Right ventricle myocardium inferior (tissue), 1 donor: ENCODE measurements at places on chromosomes 6 and 20.

DNA sequence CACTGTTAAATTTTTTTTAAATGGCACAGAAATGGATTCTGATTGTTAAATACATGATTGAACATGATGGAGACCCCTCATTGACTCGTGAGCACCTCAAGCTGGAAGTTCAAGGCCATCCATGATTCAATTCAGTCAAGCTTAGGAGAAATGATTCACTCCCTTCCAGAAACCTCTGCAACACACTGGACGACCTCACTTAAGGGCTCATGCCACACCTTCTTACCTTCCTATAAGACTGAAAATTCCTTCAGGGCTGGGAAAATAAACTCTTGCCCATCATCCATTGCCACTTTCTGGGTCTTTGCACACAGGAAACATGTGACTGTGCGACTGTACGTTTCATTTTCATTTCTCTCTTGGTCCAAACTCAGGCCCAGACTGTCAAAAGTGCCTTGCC, 196.4 kb downstream of the TBXT start:
- DNase-seq: no peak

DNA sequence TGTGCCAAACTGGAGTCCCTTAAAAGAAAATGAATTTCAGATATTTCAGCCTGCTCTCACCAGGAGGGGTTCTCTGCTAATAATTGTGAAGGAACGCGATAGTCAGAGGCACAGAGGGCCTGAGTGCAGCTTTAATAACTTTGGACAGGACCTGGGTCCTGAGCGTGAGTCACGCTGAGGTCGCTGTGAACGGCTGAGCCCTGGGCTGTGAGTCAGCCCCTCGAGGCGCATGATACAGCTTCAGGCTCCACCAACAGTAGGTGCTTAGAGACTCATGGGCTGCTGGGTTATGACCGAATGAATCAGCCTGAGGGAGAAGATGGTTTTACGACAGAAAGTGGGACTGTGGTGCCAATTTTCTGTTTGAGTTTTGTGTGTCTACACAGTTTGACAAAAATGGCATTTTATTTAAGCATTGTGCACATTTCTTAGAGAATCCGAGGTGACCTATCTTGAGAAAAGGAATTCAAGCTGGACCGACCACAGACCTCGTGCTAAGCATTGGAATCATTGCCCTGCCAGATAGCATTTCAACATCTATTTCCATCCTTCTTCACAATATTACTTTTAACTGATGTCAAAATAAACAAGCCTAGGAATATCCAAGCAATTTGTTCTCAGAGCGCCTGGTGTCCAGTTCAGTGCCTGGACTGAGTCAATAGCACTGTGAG, 183.0 kb downstream of the THBS2 start:
- peak; percentile 89 for DNase-seq

- no peak for DNase-seq
Observed at GRCh38 chr20:1185316-1185741, 548 bp upstream of the TMEM74B start.

DNA sequence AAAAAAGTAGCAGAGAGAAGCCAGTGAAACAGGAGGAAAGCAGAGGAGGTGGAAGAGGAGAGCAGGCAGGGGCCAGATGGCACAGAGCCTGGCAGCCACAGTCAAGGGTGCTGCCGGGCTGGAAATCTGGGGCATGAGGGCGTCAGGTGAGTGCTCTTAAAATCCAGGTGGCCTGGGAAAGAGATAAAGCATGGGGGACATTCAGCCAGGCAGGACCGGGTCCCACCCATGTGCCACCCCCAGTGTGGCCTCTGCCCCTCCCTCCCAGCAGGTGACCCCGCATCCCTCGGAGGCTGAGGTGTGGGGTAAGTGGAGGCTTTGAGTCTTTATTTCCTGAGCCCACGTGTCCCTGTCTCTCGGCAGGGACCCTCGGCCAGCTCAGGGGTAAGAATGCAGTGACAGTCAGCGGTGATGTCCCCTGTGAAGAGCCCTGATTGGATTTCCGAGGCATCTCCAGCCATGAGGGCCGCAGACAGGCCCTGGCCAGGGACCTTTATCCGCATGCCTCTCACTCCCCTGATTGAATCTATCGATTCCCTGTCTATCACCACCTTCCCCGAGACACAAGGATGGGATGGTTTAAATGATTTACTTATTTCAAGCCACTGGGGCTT, 33.8 kb upstream of the SULF2 start:
- peak; percentile 50 for DNase-seq

DNA sequence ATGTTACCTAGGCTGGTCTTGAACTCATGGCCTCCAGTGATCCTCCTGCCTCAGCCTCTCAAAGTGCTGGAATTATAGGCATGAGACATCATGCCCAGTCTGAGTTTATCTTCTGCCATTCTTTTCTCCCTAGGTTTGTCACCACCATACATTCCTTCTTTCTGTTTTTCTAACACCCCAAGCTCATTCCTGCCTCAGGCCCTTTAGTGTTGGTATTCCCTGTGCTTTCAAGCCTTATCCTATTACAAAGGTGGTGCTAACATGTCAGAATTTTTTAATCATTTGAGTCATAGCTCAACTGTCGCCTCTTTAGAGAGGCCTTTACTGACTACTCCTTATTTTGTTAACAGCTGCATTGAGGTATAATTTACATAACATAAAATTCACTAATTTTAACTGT, 221.1 kb upstream of the PRSS16 start:
- DNase-seq: no peak

GRCh38 chr6:13859871-13860555, 45.7 kb upstream of the MCUR1 start:
- DNase-seq: no peak

GRCh38 chr6:46719099-46719498, 16.1 kb downstream of the PLA2G7 start:
- no peak for DNase-seq

DNA sequence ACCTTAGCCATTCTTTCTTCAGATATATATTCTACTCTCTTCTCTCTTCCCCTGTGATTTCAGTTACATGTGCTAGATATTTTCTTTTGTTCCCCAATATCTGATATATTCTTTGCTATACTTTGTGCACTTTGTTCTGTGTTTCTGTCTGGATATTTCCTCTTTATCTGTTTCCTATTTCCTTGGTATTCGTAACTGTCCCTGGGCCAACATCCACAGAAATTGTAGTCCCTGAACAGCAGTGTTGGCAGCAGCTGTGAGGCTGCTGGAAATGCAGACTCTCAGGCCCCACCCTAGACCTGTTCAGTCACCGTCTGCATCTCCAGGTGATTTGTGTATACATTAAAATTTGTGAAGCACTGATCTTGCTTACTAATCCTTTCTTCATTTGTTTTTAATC, 522.9 kb upstream of the SOX4 start:
- DNase-seq: no peak

DNA sequence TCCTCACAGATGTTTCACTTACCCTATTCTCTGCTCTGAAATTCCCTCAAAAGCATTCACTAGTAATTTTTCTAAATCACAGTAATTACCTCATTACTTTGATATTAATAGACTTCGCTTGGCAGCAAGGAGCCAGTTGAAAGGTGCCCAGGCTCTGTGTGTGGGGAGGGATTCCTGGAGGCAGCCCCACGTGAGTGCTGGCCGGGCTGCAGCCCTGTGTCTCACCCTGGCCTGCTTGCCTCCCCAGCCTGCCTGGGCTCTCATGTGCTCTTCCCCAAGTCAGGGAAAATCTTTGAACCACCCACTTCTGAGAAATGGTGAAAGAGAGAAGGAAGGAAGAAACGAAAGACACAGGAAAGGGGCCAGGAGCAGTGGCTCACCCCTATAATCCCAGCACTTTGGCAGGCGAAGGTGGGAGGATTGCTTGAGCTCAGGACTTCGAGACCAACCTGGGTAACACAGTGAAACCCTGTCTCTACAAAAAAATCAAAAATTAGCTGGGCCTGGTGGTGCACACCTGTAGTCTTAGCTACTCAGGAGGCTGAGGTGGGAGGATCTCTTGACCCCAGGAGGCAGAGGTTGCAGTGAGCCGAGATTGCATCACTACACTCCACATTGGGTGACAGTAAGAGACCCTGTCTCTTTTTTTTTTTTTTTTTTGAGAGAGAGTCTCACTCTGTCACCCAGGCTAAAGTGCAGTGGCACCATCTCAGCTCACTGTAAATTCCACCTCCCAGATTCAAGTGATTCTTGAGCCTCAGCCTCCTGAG, 20.0 kb upstream of the SNTA1 start:
- DNase-seq: no peak

GRCh38 chr20:44019638-44020335, 105.1 kb downstream of the TOX2 start:
- DNase-seq: no peak

DNA sequence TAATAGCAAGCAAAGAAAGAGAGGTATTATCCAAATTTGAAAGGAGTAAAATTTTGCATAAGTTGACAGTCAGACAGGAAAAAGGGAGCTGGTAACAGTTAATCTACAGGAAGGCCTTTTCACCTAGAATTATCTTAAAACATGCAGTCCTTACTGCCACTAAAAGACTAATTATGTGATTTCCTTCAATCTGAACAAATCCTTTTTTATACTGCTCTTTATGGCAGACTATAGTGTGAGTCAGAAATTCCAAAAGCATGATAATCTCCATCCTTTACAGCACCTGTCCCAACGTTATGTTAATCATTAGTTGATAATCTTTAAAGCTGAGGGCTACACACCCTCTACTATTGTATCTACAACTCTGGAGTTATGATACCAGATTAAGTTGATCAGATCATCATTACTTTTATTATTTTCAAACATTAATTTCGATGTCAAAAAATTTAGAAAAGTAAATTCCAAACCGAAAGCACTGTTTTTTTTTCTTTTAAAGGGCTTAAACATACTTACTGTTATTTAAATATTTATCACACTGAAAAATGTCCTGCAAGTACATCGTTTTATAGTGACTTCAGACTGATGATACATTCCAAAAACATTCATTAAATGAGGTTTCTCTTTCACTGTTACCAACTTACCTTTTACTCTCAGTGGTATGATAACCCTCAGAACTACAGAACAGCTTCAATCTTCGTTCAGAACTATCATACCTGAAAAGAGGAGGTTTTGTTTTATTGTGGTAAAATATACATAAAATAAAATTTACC, 33.2 kb upstream of the AKAP7 start:
- DNase-seq: no peak

DNA sequence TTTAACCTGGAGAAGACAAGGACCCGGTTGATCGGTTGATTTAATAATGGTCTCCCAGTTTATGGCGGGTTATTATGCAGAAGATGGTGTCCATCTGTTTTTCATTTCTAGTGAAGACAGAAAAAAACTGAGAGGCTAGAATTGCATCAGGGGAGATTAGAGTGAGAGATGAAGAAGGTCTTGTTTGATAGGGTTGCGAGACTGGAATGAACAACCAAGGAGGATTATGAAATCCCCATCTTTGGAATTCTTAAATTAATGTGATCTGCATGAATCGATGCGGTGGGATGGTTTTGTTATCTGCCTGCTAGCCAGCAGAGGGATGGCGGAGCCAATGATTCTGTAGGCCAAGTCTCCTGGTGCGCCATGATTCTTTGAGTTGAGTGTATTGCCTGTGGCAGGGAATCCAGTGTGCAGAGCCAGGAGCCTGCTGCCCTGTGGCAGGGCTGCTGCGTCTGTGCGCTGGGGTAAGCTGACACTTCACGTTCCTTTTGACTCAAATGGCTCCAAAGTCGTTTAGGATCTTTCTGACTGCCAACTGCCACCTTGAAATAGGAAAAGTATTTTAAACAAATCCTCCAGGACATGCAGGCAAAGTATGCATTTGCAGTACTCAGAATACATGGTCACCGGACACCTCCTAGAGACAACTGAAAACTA, 200.1 kb downstream of the CLIC5 start:
- DNase-seq: peak; percentile 42

GRCh38 chr6:27138837-27139755, 108.4 kb upstream of the PRSS16 start:
- DNase-seq: peak; percentile 74

DNA sequence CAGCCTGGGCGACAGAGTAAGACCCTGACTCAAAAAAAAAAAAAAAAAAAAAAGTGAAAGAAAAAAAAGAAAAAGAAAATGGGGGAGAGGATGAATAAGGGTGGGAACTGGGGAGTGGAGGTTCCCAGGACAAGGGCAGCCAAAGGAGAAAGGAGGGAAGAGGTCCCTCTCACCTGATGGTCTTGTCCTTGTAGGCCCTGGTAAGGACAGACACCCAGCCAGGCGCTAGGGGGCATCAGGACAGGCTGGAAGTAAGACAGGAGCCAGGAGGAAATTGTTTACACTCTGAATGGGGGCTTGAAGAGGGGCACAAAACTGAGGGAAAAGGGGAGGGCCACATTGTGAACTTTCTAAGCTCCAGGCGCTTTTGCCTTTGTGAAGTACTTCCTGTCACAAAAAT, 2.3 kb upstream of the ALDH5A1 start:
- no peak for DNase-seq

- no peak for DNase-seq
Observed at GRCh38 chr6:26502626-26503025, 2.5 kb downstream of the BTN1A1 start.

GRCh38 chr20:48766205-48766604, 61.6 kb downstream of the PREX1 start:
- DNase-seq: no peak

DNA sequence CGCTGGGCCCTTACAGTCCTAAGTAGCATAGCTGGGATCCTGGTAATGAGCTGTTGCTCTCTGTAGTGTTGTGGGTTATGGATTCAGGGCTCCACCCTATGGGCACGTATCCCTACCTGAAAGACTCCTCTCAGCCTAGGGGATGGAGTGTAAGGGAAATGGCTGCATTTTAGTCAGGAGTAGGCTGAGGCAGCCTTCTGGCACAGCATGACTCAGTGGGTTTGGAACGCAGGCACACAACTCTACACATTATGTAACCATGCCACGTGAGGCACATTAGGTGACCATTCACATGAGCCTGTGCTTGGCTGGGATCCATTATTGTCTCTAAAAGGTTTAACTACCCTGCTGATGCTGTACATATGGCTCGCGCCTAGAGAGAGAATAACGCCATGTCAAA, 27.8 kb downstream of the HDDC2 start:
- no peak for DNase-seq

DNA sequence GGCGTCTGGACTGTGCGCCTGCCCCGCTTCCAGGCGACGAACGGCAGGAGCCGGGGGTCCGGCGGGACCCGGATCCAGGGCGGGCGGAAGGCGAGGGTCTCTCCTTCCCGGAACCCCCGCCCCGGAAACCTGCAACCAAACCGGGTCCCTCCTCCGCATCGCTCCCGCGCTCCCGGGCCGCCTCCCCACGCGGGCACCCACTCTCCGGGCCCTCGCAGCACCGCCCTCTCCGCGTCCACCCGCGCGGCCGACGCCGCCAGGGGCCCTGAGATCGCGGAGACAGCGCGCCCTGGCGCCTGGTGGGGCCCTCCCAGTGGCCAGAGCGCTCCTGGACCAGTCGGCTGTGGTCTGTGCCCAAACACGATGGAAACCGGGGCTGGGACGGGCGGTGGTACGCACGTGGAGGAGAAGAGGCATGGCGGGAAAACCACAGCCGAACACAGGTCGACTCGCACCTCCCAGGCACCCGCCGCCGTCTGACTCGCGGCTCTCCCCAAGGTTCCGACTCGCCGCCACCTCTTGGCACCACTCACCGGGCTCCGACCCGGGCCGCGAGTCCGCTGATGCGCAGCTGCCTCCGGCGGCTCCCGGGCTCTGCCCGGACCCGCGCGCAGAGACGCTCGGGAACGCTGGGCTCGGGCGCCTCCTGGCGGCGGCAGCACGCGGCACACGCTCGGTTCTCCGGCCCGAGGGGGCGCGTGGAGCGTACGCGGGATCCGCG, 7.9 kb downstream of the NKX2-2 start:
- DNase-seq: peak; percentile 82

GRCh38 chr20:23873370-23874015, 6.1 kb downstream of the CST5 start:
- DNase-seq: no peak
